ENCODE measurements at places on chromosomes 2 and 18.

- no peak for DNase-seq
These were observed 256.6 kb upstream of the CTAGE1 start for GRCh38 chr18:22674272-22674671.

GRCh38 chr2:200744201-200744602 lies 67.5 kb upstream of the BZW1 start:
- no peak for DNase-seq

- no peak for DNase-seq
These were observed 110.0 kb downstream of the TCF4 start for GRCh38 chr18:55477860-55478581.

GRCh38 chr2:150076281-150076680 lies 411.2 kb downstream of the RND3 start:
- no peak for DNase-seq

DNA sequence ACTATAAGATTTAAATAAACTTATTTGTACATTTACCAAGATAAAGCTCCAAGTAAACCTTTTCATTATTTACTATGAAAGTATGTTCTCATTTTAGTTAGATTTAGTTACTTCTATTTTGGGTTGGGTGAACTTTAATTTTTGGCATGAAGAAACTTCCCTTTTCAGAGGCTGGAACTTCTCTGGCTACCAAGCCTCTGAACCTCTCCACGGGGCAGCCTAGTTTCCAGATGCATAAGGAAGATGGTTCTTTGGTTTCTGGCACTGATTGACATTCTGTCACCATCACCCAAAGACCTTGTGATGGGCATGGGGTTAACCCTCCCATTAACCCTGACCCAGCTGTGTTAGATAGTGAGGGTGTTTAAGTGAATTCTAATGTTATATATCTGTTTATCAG lies 17.1 kb downstream of the PSD4 start:
- DNase-seq: no peak

- DNase-seq: no peak
These were observed 547.4 kb upstream of the ID2 start for GRCh38 chr2:8134473-8134932.

Data from stimulated activated CD8-positive, alpha-beta memory T cell treated with anti-CD3 and anti-CD28 coated beads, Interleukin-4, amount 100 ng/mL, for 4 hours (primary cell).